Activated T-cell treated with anti-CD3 and anti-CD28 coated beads for 48 hours (primary cell): ENCODE measurements at places on chromosomes 16 and 17.

DNA sequence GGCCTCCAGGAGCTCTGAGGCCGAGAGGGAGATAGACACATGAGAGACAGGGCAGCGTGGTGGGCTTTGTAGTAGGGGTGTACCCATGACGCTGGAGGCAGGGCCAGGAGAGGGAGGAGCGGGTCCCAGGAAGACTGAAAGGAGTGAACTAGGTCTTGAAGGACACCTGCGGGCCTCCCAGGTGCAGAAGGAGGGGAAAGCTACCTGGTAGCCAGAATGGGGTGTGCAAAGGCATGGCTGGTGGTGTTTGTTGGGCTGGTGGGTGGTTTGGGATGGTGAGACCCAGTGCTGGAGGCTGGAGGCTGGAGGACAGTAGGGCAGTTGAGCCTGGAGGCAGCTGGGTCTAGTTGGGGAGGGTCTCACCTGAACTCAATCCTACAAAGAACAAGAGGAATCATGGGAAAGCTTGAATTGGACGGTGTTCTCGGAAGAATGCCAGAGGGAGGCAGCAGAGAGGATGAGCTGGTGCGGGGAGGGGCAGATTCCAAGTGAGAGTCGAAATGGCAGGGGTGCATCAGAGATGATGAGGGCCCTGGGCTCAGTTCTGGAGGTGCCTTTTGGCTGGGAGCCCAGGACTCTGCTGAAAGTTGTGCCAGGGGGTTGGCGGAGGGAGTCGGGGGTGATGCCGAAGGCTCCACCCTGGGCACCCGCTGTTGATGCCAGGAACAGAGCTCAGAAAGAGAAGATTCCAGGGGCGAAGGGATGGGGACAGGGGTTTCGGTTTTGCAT is 21.2 kb downstream of the C1QTNF1 start:
- no peak for DNase-seq

DNA sequence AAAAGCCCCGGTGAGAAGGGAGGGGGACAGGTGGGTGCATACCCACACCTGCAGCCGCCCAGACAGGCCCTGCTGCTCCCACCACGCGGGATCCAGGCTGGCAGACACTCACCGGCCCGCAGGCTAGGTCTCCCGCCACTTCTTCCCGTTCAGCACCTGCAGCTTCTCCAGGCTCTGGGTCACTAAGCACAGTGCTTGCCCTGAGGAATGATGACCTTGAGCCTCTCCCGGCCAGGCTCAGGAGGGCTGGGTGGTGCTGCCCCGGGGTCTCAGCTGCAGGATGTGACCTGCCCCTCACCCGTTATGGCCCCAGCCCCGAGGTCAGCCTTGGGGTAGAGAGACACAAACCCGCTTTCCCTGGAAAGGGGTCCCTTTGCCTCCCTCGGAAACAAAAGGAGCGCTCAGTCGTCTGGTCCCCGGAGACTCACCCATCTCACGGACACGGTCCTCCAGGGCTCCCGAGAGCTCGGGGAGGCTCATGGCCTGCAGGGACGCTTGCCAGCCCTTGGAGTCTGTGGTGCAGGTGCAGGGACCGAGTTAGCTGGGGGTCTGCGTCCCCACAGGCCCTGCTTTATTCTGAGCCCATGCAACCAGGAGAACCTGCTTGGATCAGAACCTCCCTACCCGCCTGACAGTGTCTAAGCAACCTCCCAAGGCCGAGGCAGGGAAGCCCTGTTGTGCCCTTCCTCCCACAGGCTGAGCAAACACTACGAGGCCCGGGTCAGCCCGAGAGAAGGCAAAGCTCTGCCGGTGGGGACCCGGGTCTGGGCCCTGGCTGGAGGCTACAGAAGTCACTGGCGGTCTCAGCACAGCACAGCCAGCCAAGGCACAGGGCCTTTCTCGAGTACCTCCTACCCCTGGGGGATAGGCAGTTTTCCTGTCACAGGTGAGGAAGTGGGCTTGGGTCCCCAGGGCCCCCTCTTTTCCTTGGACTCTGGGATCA is 3.8 kb downstream of the NUDT16L1 start:
- DNase-seq, result no peak

GRCh38 chr17:73690676-73691075 is 46.4 kb upstream of the SDK2 start:
- DNase-seq, result no peak

GRCh38 chr16:50467943-50468748 is 80.0 kb upstream of the NKD1 start:
- DNase-seq, result no peak

- no peak for DNase-seq
These were observed 270.6 kb downstream of the FTO start for GRCh38 chr16:53974484-53975080.

- DNase-seq, result no peak
These were observed 6.7 kb upstream of the ABCA9 start for GRCh38 chr17:69067274-69068047.

GRCh38 chr17:3972281-3972731 is 8.1 kb upstream of the ATP2A3 start:
- DNase-seq, result no peak

DNA sequence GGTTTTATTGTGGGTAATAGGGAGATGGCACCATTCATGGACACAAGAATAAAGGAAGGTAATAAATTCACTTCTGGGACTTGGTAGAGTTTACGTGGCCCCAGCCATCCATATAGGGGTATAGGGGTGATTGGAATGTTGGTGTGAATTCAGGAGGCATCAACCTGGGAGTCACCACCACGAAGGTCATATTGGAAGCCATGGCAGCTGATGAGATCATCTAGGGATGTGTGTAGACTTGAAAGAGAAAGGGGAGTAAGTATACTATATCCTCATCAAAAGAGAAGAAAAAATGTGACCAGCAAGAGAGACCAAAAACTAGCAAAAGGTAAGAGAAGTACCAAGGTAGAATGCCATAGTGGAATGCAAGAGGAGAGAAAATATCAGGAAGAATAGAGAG is 26.6 kb upstream of the GINS3 start:
- DNase-seq, result no peak

- DNase-seq, result no peak
These were observed 314.9 kb downstream of the PMP22 start for GRCh38 chr17:14950216-14950615.

- no peak for DNase-seq
These were observed 121.3 kb upstream of the GSE1 start for GRCh38 chr16:85491798-85492294.

DNA sequence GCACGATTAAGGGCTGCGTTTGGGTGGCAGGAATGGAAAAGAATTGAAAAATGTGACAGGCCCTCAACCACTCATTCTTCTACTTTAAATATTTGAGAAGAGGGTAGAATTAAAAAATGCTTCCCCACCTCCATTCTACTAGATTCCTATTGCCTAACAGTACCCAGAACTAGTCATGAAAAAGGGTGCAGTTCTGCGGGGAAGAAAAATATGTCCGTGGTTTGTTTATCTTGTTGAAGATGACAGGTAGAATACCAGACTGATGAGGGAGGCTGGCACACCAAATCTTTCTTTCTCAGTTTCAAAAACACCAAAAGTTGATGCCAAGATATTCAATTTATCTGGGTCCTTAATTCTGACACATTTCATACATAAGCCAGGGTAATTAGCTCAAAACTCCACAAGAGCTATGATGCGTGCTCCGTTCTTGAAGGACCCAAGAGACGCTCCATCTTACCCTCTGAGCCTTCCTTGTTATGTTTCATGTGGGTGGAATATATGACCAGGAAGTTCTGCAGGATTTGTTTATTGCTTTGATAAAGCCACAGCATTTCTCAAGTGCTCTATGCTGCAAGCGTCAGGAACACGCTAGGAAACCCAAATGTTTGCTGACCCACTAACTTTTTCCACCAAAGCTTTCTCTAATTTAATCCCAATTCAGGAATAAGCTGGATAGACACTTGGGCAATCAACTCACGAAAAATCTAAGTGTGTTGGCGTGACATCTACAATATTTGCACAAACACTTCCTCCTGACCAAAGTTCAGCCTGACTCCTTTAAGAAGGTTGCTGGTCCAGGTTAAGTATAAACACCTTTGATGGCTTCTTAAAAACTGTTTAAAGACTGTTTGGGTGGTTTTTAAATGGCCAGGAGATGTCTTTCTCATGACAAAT is 20.6 kb upstream of the GAN start:
- DNase-seq, result no peak

- DNase-seq, result no peak
These were observed 355.0 kb downstream of the GRIN2A start for GRCh38 chr16:9827062-9827752.

DNA sequence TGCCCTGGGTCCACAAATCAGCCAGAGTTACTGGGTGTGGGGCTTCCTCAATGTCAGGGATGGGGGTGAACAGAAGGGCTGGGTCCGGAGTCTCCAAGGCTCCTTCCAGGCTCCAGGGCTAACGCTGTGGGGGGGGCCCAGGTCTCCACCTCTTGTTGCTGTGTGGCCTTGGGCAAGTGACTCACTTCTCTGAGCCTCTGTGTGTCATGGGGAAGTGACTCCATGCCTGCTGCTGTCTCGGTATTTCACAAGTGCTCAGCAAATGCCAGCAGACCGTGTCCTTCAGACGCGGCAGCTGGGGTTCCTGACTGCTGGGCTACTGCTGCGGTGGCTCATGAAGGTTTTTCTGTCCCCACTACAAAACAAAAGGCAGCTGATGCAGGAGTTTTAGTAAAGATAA is 26.6 kb downstream of the JPH3 start:
- DNase-seq, result no peak

DNA sequence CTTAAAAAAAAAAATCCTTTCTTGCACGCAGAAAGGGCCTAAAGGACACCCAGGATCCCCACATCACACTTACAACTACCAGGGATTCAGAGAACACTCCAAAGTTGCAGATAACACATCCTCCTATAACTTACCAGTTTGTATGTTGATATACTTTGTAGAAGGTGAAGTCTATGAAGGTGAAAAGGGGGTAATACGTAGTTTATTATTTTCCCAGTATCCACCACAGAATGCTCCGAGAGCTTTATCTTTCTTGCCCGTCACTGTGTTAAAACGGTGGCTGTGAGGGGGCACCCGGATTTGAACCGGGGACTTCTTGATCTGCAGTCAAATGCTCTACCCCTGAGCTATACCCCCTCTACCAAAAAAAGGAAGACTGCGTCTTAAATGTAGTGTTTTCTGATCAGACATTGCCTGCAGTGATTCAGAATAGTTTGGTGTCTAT is 7.9 kb upstream of the RPL23 start:
- no peak for DNase-seq

GRCh38 chr16:2341456-2342447 is 1.2 kb upstream of the ABCA3 start:
- no peak for DNase-seq

DNA sequence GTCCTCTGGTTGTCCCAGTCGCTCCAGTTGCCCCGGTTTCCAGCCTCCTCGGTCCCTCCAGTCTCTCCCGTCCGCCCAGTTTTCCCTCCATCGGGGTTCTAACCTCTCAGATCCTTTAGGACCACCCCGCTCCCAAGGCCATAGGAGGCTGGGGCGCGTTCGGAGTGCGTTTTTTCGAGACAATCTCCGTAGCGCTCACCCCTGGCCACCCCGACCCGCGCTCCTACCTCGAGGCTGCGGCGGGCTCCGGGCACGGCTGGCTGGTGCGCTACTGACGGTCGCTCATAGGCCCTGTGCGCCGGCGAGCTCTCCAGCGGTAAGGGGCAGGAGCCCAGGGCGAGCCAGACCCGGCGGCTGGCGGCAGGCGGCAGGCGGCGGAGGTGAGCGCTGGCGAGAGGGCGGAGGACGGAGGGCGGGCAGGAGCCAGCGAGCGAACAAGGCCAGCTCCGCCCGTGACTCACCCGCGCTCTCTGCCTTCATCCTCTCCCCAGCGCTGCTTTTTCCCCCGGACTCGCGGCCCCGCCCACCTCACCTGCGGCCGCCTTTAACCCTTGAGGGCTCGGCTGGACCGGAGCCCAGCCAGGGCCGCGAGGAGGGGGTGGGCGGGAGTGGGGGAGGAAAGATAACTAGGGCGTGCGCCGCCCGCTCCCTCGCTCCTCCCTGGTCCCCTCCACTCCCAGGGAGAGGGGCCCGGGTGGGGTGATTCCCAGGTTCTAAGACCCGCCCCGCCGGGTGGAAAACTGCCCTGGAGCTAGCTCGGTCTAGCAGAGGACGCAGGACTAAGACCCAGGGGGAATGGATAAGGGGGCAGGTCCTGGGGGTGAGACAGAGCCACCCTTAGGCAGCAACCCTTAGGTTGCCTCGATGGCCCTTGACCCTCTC is at the start of gene SP6:
TSS of gene SP6 (minus strand) at position 472 of the 882 bp plus-strand sequence. CDS start 2,734 bp downstream, outside the sequence.
- peak; percentile 63 for DNase-seq

DNA sequence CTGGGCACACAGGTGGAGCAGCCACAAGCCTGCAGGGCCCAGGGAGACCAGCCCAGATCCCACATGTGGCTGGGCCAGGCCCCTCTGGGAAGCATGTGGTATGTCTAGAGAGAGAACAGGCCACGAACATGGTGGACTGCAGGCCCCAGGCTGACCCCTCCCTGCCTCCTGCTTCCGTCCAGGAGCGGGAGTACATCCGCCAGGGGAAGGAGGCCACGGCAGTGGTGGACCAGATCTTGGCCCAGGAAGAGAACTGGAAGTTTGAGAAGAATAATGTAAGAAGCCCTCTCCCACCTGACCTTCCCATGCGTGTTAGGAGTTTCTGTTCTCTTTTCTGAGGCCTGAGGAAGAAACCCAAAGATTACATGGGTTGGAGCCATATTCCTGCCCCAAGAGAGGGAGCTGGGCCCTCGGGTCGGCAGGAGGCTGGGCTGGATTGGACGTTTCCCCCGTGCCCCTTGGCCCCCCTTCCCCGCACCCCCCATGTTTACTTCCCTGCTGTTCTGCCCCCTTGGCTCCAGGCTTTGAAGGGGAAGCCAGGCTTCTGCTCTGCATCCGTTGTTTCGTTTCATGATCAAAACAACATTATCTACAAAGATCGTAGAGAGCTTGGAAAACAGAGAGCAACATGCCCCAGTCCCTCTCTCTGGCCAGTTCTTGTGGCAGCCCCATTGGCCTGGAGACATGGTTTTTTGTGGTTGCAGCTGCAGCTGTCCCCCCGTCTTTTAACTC is 5.7 kb upstream of the TCAP start:
- no peak for DNase-seq

DNA sequence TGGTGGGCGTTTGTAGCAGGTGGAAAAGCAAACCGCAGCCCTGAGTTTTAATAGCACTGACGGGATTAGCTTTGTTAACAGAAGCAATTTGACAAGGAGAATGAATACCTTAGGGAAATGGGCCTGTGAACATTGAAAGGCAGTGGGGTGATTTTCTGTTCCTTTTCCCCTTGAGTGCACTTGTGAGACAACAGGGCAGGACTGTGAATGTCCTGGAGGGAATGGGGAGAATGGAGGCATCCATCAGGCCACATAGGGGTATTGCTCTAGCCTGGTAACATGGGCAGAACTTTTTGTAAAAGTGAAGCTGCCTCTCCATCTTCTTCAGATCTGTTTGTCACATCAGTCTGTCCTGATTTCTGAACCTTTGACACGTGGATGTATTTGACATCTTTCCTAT is 26.2 kb downstream of the USP43 start:
- no peak for DNase-seq

GRCh38 chr17:59155439-59156177 is at the start of gene PRR11:
PRR11 (plus strand) TSS chr17:59155746; CDS start chr17:59169753, 14,007 bp downstream.
- peak; percentile 83 for DNase-seq

DNA sequence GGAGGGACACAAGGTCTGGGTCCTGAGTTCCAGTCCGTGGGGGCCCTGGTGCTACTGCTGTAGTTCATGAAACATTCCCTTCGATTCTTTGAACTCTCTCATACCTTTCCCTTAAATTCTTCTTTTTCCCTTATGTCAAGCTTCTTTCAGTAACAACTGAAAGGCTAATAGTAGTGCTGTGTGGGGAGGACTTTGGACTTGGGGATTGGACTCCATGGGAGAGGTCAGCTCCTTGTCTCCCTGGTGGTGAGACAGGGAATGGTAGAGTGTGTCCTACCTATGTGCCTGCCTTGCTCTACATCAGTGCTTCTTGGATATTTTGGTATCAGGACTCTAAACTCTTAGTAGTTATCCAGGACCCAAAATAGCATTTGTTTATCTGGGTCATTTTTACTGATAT is 628.1 kb downstream of the WWOX start:
- DNase-seq, result no peak

- DNase-seq, result peak; percentile 86
These were observed at the start of gene HIC1 for GRCh38 chr17:2054512-2055291. HIC1 (plus strand) TSS chr17:2055103; CDS start chr17:2056691, 1,588 bp downstream.
